Stimulated activated CD4-positive, alpha-beta T cell treated with anti-CD3 and anti-CD28 coated beads, Interleukin-1b, Interleukin-23, amount 100 ng/mL, for 24 hours (primary cell): ENCODE measurements at places on chromosomes 4 and X.

- DNase-seq: no peak
Measured at GRCh38 chr4:127188847-127189246, 443.9 kb upstream of the INTU start.

GRCh38 chr4:125111323-125111722, 203.4 kb upstream of the FAT4 start:
- DNase-seq: no peak

GRCh38 chr4:14880805-14881204, 121.5 kb upstream of the CPEB2 start:
- no peak for DNase-seq

GRCh38 chr4:113998079-113998478, 18.6 kb upstream of the ARSJ start:
- no peak for DNase-seq

DNA sequence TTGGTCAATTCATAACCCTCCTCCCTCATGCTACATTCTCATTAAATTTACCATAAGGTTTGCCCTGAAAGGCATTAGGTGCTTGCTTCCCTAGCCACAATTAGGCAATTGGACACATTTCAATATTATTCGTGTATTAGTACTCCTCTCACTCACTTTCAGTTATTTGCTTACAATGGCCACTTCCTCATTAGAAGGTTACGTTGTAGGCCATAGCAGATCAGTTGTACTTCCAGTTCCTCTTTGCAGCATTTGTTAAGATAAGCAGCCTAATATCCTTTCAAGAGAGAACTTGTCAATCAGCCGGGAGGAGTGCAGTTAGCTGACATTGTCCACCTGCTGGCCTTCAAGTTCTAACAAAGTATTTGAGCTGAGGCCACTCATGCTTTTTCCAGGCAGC, 1017.2 kb downstream of the PCDH7 start:
- no peak for DNase-seq

- DNase-seq: no peak
Measured at GRCh38 chr4:40686081-40686913, 56.6 kb upstream of the RBM47 start.

DNA sequence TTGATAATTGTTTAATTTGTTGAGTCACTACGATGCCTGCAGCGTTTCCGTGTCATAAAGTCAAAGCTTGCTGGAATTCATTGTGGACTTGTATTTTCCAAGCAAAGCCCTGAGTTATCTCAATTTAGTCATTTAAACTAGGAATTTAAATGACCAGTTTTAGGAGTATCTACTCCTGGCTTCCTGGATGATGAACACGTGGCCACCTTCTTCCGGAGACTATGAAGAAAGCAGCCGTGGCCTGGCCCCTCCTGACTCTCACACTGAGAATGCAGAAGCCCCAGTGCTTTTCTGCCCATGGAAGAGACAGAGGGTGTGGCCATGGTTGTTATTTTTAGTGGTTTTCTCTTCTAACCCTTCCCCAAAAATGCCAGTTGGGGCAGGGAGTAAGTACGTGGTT, 250.7 kb upstream of the GATB start:
- no peak for DNase-seq

DNA sequence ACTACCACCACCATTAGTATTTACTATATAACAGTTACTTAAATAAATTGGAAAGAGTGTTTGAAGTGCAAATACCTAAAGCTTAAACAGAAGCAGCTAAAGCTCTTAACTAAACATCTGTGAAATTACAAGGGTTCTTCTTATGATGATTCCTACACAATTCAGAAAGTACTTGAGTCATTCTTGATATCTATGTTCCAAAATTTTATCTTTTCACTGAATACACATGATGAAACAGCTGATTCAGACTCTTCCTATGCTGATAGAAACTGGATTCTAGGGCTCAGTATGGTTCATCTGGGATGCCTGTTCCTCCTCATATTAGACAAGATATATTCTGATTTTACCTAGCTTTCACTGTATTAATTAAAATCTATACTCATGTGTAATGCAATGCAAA, 13.6 kb downstream of the EREG start:
- no peak for DNase-seq
